Choroid plexus epithelial cell (primary cell): ENCODE measurements at places on chromosomes 16 and 17.

- no peak for DNase-seq
Observed at GRCh38 chr16:28019218-28019617, 44.3 kb downstream of the GSG1L start.

- peak; percentile 42 for DNase-seq
Observed at GRCh38 chr17:16593356-16594102, 24.5 kb upstream of the ZNF287 start.

DNA sequence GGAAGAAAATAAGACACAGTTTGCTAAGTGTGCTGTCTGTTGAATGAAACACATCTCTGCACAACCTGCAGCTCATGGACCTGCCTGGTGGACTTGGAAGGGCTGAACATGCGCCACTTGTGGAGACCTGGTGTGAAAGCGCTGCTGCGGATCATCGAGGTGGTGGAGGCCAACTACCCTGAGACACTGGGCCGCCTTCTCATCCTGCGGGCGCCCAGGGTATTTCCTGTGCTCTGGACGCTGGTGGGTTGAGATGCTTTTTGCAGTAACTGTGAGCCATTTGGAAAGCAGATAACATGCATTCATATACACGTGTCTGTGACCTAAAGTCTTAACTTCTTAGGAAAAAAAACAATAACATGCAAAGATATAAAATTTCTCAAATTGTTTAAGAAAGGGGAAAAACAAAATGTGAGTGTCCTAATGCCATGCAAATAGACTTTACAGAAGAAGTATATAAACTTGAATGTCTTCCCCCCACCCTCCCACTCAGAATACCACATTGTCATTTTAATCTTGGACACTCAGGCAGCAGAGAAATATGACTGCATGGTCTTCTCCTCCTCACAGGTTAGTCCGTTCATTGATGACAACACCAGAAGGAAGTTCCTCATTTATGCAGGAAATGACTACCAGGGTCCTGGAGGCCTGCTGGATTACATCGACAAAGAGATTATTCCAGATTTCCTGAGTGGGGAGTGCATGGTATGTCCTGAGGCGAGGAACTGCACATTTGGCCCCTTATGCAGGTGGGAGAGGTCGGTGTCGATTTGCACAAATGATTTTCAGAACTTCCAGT lies 65.6 kb downstream of the SEC14L1 start:
- DNase-seq, result peak; percentile 33

GRCh38 chr16:75092777-75093176 lies 23.8 kb downstream of the LDHD start:
- DNase-seq, result no peak

DNA sequence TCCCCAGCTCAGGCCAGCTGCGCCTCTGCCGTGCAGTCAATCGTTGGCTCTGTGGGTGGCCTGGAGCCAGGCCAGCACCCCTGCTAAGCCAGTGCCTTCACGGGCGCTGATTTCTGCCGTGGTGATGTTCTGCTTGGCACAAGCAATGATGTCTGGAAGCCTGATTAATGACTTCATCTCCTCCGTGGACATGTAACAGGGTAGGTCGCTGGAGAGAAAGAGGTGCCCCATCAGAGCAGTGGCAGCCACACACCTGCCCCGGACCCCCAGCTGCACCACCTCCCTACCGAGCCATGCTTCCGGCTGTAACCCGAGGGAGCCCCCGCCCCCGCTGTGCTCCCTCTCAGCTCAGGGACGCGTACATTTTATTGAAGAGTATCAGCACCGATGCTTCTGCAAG lies 1.9 kb downstream of the ARL16 start:
- DNase-seq, result peak; percentile 65

- DNase-seq, result no peak
Observed at GRCh38 chr16:85628645-85629044, 15.5 kb downstream of the GSE1 start.
